Stimulated activated CD8-positive, alpha-beta memory T cell treated with anti-CD3 and anti-CD28 coated beads, Interleukin-7, amount 100 ng/mL, for 48 hours (primary cell): ENCODE measurements at places on chromosomes 7 and 10.
A peak's percentile ranks its signal among the peaks of the same experiment; 100 is the strongest.

DNA sequence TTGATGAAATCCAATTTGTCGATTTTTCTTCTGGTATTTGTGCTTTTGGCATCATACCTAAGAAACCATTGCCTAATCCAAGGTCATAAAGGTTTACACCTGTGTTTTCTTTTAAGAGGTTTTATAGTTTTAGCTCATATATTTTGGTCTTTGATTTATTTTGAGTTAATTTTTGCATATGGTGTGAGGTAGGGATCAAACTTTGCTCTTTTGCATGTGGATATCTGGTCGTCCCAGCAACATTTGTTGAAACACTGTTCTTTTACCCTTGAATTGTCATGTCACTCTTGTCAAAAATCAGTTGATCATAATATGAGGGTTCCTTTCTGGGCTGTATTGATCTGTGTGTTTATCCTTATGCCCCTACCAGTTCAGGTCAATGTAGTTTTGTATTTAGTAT, 232.5 kb upstream of the SH2B2 start:
- no peak for DNase-seq

DNA sequence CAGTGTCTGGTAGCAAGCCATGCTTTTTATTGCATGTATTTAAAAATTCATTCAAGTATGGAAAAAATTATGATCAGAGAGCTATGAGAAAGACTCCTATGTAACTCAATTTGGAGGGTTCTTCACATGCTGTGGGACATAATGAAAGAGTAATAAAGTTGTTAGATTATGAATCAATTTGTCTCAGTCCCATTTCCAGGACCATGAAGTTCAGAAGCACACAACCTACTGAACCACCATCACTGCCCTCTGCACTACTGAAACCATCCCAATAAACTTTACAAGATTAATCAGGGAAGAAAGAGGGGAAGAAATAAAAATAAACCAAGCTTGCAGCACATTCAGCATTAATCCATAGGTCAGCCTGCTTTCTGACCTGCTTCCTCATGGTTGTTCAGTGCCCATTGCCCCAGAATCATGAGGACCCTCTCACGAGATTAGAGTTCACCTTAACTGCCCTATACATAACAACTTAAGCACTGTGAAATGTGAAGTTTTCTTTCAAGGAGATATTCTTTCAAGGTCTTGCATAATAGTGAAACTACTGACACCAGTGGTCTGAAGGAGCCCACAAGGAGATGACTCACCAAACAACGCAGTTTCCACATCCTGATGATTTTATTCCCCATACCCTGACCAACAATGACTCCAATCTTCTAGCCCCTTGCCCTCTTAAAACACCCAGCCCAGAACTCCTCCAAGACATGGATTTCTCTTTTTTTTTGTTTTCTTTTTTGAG, 171.5 kb upstream of the ADCY1 start:
- DNase-seq: no peak

GRCh38 chr10:121543545-121543944, 54.7 kb downstream of the FGFR2 start:
- DNase-seq: no peak

- DNase-seq: no peak
Observed at GRCh38 chr7:35701287-35701900, 6.5 kb upstream of the HERPUD2 start.

GRCh38 chr10:20007426-20007825, 191.2 kb downstream of the PLXDC2 start:
- DNase-seq: no peak

DNA sequence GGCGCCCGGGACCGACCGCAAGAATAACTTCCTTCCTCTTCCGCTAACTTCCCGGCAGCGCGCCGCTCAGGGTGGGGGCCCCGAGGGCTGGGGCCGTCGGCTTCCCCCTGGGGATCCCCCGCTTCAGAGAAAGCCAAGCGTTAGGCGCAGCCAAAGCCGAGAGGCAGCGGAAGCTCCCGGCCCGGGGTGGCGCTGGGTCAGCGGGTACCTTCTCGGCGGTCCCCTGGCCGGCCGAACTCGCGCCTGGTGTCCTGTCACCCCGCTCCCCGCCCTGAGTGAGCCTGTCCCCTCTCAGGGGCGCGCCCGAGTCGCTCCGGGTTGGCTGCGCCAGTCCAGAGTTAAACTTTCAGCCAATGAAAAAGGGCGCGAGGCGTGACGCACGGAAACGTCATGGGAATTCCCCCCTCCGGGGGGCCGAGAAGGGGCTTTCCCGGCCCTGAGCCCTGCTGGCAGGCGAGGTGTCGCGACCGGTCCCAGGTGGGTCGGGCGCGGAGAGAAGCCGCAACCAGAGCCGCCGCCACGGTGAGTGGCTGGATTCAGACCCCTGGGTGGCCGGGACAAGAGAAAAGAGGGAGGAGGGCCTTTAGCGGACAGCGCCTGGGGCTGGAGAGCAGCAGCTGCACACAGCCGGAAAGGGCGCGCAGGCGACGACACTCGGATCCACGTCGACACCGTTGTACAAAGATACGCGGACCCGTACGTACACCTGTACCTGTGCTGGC, 1.3 kb upstream of the NFKB2 start:
- peak; percentile 97 for DNase-seq

DNA sequence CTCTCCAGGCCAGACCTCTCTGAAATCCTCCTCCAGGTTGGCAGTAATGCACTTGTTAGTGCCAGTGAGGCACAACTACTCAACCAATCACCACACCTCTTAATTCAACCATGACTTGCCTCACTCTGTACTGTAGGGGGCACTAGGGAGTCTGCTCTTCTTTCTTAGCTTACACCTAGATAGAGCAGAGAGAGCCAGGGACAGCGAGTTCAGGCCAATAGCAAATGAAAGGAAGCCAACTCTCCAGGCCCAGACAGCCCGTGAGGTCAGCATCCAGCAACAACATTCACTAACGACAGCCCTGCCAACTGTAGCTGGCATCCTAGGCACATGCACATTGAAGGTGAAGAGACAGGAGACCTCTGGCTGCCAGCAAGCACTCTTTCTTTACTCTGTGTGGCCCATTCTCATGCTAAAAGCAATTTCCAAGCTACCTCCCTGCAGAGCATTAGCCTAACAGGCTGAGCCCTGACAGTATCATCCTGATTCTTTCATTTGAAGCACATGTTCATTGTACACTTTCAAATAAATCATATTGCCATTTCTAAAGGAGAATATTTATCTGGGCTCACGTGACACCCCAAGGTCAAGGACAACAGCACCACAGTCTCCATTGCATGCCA, 136.3 kb downstream of the DPY19L1 start:
- no peak for DNase-seq

DNA sequence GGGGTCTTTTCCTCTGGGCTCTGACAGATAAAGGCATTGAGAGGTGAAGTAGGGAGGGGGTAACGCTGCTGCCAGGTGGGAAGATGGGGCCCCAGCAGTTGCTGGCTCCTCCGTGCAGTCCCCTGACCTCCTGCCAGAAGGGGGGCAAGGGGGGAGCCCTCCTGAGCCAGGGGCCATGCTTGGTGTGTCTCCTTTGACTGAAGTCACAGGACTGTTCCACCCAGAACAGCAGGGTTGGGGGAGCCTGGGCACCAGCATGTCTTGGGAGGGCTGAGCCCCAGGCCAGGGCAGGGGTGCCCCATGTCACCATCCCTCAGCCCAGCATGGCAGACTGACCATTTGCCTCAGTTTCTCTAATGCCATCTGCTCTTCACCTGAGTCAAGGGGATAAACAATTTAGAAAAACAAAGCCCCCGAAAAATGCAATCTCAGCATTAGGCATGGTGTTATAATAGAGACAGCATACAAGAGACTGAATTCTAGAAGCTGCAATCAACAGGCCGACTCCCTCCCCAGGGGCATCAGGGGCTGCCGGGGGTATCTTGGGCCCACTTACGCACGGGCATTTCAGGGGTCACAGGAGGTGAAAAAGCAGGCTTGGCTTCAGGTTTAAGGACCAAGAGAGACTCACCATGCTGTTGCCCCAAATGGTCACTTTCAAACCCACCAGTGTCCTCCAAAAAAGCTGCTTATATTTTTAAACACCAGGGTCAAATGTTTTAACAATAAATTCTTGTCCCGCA, 108.6 kb upstream of the GPR26 start:
- DNase-seq: no peak

DNA sequence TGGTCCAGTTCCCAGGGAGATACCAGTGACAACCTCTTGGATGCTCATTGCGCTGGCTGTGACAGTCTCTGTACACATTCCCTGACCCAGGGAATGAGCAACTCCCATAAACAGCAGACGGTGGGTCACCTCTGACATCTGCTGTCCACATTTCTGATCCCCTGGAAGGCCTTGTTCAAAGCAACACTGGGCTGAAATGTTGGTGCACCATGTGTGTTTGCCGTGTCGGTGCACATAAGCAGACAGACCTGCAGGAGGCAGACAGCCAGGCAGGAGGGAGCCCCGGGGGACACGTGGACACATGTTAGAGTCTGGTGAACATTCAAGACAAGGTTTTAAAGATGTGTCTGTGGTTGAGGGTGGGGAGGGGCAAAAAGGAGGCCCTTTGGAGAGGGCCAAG, 254.9 kb downstream of the PLXNA4 start:
- DNase-seq: no peak

DNA sequence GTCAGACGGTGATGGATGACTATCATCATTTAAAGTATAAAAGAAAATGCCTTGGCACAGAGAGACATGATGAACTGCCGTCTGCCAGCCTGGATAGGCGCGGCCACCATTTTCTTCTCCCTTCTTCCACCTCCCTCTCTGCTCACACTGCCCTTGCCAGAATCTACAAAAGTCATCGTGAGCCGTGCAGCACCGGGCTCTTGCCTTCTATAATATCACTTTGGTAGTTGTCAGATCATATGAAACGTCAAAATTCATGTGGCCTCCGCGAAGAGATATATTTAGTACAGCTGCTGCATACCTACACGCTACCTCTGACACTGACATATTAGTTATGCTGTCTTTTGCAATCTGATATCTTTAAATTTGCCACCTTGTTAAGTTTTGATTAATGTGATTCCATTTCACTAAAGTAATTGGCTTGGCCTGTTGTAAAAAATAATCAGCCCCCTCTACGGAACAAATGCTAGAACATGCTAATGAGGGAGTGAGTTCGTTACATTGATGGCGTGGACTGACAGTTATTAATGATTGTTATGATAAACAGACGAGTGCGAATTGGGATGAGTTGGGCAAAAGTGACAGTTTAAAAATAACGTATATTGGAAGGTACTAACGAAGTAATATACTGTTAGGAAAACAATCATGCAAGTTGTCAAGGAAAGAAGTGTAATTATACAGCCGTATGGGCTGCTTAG, 214.9 kb downstream of the LRMDA start:
- DNase-seq: no peak

- no peak for DNase-seq
Observed at GRCh38 chr7:88172842-88173241, 47.0 kb downstream of the SRI start.

- DNase-seq: no peak
Observed at GRCh38 chr7:105098863-105099515, 85.0 kb downstream of the KMT2E start.

DNA sequence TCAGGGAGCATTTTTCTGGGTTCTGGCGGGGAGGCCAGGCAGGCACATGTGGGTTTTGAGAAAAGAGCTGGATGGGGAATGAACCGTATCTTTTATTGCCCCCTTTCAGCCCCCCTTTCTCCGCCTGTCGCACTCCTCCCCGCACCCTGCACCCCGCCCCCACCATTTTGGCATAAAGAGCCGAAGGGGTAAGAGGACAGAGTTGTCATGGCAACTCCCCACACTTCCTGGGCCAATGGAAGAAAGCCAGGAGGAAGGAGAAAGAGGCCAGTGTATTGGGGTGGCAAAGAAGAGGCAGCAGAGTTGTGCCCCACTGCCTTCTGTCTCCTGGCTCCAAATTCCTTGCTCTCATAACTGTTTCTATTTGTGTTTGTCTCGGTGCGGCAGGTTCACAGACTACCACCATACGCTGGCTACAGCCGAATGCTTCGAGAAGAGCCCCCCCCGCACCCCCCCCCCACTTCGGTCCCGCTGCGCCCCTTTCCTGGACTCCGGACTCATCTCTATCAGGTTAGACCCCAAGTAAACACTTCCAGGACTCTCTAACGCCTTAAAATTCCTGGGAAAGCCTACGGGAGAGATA, 3.4 kb downstream of the KCNIP2 start:
- DNase-seq: no peak

GRCh38 chr10:18313140-18313530, 172.9 kb downstream of the CACNB2 start:
- DNase-seq: no peak

GRCh38 chr10:133614830-133615580, 11.6 kb downstream of the FRG2B start:
- DNase-seq: no peak

- DNase-seq: no peak
Observed at GRCh38 chr10:4103603-4104002, 318.6 kb upstream of the KLF6 start.

DNA sequence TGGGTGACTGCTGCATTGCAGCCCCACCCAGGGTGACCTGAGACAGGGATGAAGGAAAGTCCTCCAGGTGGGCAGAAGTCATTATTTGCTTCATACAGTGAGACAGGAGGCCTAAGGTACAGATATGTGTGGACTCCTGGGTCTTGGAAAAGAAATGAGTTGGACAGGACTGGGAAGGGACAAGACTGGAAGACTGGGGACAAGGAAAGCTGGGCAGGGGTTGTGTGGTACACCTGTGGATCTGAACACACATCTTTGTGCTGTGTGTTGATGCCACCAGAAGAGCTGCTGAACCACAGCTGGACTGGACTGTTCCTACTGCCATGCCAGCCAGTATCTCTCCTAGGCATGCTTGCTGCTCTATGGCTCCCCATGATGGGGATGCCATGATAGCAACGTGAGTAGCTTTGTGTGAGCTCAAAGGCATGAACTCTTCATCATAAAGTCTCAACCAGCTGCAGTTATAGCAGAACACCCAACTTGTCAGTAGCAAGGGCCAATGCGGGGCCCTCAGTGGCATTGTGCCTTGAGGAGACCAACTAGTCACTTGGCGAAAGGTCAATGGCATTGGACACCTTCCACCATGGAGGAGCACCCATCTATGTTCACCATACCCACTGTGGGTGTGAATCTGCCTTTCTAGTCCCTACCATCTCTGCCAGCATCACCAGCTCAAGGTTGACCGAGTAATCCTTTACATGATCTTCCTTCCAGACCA, 76.0 kb upstream of the GRB10 start:
- DNase-seq: no peak

DNA sequence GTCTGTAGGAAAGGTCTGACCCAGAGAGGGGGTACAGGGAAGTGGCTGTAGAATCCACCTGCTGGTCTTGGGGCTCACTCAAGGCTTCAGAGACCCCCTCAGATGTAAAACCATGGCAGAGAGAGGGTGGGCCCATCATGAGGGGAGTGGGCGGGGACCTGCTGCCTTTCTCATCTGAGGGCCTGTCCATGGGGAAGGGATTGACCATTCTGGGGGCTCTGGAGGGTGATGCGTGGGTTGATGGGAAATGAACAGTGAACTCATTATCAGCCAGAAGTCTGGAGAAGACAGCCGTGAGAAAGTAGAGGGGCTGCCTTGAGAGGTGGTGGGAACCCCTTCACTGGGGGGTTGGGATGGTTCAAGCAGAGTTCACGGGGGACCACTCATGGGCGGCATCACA, 66.8 kb downstream of the MINDY4 start:
- no peak for DNase-seq

DNA sequence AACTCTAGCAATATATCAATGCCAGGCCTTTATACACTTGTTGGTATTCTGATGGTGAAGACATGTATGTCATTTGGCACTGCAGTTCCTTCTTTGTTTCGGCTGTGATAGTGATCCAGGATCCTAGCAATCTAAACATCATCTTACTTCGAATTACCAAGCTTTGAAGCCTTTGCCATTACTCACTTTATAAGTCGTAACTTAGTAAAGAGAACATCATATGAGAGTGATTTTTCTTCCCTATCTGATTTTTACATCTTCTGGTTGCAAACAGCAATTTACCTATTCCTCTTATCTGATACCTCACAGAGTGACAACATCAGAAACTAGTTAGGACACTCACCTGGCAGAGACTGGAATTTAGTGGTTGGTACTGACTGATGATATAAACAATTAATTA, 7.6 kb upstream of the BPGM start:
- no peak for DNase-seq
